ENCODE measurements at places on chromosomes 4 and X. TPM values are rescaled to one million over a fixed set of nuclear protein-coding genes. Genes with fewer than 3 reads are reported as not detected.

The VSIG4 gene
- 0.54 TPM for total RNA-seq

The RWDD4 gene
- total RNA-seq: 17.6 TPM

The WDR1 gene
- total RNA-seq: 370 TPM

The UGT8 gene
- total RNA-seq: 12.3 TPM

The ENPEP gene
- total RNA-seq: 4.6 TPM

The H2BW2 gene
- not detected for total RNA-seq

The GPRASP2 gene
- total RNA-seq: 10.6 TPM

The PNCK gene
- 0.34 TPM for total RNA-seq

The PSMD10 gene
- total RNA-seq: 44.6 TPM

The PRPS1 gene
- total RNA-seq: 12.5 TPM

The TASL gene
- not detected for total RNA-seq

The ARHGAP24 gene
- total RNA-seq: 9.6 TPM

The ASB12 gene
- not detected for total RNA-seq
